ENCODE measurements at places on chromosomes 7 and 10. TPM values are rescaled to one million over a fixed set of nuclear protein-coding genes. Genes with fewer than 3 reads are reported as not detected.

GTPBP10 gene
- polyA plus RNA-seq: 23.0 TPM

NPSR1 gene
- not detected for polyA plus RNA-seq

DYDC2 gene
- 10.3 TPM for polyA plus RNA-seq

LRRN3 gene
- polyA plus RNA-seq: 0.31 TPM

PNLIPRP1 gene
- polyA plus RNA-seq: not detected

CFAP46 gene
- polyA plus RNA-seq: 5.4 TPM

ABCC2 gene
- 2.4 TPM for polyA plus RNA-seq

SPDYE9 gene
- 0.78 TPM for polyA plus RNA-seq

CDHR1 gene
- 3.2 TPM for polyA plus RNA-seq

GIMAP1 gene
- not detected for polyA plus RNA-seq

AGR2 gene
- polyA plus RNA-seq: not detected

HOXA5 gene
- not detected for polyA plus RNA-seq

SLC26A5 gene
- 1.1 TPM for polyA plus RNA-seq

BTBD16 gene
- not detected for polyA plus RNA-seq

NUTM2B gene
- polyA plus RNA-seq: not detected

LIPM gene
- not detected for polyA plus RNA-seq

RAPGEF5 gene
- polyA plus RNA-seq: 7.1 TPM

DLX5 gene
- polyA plus RNA-seq: not detected

MYL10 gene
- 0.75 TPM for polyA plus RNA-seq

TBC1D12 gene
- polyA plus RNA-seq: 5.2 TPM

SMNDC1 gene
- polyA plus RNA-seq: 45.1 TPM

TMEM184A gene
- 0.03 TPM for polyA plus RNA-seq

HTR5A gene
- not detected for polyA plus RNA-seq

NRG3 gene
- polyA plus RNA-seq: 1.9 TPM

COBL gene
- polyA plus RNA-seq: 16.1 TPM

CCL24 gene
- polyA plus RNA-seq: not detected

PLXNA4 gene
- 0.14 TPM for polyA plus RNA-seq
